ENCODE measurements at places on chromosomes 6 and 20.
A peak's percentile ranks its signal among the peaks of the same experiment; 100 is the strongest.

DNA sequence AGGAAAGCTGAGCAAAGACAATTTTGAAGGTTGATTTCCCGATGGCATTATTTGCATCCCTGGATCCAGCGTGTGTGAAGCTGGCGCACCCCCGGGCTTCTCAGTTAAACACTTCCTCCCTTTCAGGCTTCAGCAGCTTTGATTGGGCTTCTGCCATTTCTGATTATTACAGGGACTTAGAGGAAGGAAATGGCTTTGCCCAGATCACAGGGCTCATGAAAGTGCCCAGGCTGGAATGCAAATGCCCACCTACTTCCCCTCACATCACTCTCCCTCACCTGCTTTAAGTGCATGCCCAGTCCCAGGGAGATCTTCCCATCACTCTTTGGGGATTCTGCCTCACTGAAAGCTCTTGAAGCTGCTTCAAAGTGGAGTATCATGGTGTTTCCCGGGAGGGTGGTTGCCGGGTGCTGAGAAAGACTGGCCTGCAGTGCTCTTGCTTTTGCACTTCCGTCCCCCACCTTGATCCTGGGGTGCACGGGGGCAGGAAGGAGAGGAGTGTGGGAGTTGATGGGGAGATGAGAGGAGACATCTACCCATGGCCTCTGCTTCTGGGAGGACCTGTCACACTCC lies 28.3 kb downstream of the PHACTR3 start:
- DNase-seq: no peak

- no peak for DNase-seq
Measured at GRCh38 chr6:102742028-102742427, 1348.5 kb downstream of the GRIK2 start.

GRCh38 chr6:81734081-81734480 lies 18.4 kb downstream of the TENT5A start:
- DNase-seq: no peak

- peak; percentile 52 for DNase-seq
Measured at GRCh38 chr6:22471132-22471690, 98.2 kb upstream of the HDGFL1 start.

- DNase-seq: peak; percentile 64
Measured at GRCh38 chr6:25194172-25194678, 84.9 kb upstream of the CARMIL1 start.

DNA sequence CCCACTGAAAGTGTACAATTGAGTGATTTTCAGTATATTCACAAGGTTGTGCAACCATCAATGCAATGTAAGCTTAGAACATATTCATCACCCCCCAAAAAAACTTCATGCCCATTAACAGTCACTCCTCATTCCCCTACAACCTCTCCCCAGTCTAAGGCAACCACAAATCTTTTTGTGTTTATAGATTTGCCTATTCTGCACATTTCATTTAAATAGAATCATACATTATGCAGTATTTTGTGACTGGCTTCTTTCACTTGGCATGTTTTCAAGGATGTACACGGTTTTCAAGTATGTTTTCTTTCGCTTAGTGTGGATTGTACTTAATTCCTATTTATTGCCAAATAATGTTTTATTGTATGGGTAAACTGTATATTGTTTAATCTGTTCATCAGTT lies 329.3 kb upstream of the RNF24 start:
- no peak for DNase-seq

Measured in myocyte (in vitro differentiated cells).